ENCODE measurements at places on chromosomes 16 and 17.

DNA sequence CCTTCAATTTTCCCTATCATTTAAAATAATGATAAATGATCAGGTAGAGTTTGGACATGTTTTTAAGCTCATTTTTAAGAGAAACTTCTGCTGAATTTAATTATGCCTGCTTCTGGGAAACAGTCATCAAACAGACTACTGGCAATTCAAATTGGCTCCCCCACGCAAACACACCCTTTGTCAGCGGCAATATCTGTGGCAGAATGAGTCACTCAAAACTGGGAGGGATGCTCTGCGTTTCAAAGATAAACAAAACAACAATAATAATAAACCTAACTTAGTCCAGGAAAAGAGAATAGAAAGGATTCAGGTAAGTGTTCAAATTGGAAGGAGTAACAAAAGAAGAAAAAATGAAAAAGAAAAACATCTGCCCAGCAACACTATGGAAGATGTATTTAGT lies 108.1 kb upstream of the ERCC4 start:
- DNase-seq = no peak

DNA sequence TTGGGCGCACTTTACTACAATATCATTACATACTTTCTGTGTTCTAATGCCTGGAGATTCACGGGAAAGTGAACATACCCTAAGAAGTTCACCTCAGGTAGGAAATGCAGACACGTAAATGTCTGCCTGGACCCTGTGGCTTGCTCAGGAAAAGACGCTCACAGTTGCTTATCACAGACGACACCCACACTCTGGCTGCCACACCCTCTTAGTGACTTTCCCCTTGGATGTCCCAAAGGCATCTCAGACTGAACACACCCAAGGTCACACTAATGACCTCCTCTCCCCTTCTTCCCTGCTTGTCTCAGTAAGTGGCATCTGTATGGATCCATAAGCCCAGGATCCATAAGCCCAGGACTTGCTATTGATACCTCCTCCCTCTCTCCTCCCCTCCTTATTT lies 32.6 kb downstream of the CDRT15 start:
- DNase-seq = no peak

GRCh38 chr16:65200857-65201256 lies 79.0 kb upstream of the CDH11 start:
- DNase-seq = no peak

GRCh38 chr16:58459344-58460218 lies 40.4 kb upstream of the NDRG4 start:
- no peak for DNase-seq

- no peak for DNase-seq
These were observed 8.0 kb downstream of the PRSS27 start for GRCh38 chr16:2712063-2712441.

DNA sequence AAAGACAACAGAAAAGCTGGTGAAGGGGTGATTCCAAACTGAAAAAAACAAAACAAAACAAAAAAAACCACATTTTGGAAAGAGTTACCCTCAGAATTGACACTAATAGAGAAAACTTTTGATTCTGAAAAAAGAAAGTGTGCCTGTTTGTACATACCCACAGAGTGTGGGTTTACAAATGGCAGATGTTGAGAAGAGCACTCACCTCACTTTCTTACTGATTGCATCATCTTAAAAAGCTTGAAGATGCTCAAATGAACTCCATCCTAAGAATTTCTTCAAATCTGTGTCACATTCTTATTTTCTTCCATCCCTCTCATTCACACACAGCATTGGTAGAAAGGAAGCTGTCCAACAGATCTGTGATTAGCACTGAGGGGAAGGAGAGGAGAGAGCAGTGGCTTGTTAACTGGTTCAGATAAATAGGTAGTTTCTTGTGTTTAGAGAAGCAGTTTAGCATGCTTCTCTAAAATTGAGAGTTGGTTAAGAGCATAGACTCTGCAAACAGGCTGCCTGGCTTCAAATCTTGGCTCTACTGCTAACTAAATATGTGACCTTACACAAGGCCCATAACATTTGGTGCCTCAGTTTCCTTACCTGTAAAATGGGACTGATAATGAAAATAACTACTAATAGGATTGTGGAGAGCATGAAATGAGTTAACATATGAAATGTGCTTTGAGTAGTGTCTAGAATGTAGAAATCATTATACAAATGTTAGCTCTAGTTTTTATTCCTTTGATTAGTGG lies 6.9 kb downstream of the GNAO1 start:
- DNase-seq = no peak

GRCh38 chr17:47937941-47938340 lies 3.4 kb upstream of the PNPO start:
- DNase-seq = no peak

GRCh38 chr17:56142325-56142724 lies 10.9 kb upstream of the ANKFN1 start:
- no peak for DNase-seq

DNA sequence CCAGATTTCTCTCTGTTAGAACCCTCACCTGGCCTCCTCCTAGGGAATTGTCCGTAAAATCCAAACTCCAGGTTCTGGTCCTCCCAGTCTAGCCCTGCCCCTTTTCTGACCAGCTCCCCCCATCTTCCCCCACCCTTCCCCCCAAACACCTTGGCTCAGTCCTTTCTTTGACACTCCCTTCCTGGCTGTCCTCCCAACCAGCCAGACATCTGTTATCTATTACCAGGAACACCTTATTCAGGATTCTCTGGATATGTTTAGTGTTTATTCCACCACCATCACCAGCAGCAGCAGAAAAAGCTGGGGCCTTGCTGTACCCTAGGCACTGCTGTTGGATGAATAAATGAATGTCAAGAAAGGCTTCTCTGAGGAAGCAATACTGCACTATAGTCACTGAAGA lies 4.0 kb upstream of the CMTM3 start:
- DNase-seq = no peak

DNA sequence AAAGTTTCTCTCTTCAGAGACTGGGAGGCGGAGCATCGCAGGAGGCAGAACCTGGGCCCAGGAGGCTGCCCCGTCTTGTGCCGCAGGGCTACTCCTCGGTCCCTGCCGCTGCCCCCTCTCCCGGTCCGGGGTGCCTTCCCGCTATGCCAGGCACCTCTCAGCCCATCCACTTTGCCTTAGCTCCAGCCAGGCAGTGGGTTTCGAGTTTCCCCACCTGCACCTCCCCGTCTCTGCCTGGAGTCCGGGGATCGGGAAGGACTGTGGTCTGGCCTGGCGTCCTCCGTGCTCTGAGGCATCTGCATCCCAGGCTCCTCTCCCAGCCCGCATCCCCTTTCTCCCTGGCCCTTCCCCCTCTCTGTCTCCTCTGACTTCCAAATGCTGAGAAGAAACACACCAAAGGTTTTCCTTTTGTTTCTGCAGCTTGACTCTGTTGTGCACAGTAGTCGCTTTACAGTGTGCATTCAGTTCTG lies 26.8 kb upstream of the PIK3R6 start:
- no peak for DNase-seq

DNA sequence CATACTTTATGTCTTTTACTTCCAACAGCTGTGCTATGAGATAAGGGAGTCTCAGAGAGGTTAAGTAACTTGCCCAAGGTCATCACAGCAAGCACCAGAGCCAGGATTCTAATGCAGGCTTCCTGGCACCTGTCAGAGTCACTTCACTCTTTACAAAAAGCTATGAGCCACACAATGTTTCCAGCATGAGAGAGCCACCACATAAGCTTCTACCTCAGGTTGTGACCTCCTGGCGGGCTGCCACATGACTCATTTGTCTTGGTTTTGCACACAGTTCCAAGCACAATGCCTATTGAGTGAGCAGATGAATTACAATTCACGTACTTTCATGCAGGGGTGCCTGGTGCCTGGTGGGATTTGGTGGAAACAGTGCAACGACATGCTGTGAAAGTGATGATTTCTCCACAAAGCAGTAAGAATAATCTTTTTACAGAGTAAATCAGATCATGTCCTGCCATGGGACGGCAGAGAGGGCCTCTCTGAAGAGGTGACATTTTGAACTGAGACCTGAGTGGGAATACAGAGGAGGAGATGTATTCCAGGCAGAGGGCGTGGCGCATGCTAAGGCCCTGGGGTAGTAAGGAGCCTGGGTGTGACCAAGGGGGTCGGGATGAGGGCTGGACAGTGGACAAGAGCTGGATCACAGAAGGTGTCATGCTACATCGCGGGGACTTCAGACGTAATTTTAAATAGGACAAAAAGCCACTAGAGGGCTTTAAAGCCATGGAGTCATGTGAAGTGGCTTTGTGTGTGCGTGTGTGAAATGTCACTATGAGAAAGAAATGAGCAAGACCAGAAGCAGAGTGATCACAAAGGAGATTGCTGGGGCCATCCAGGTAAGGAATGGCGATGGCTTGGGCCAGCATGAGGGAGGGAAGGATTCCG lies 53.4 kb downstream of the CACNG3 start:
- DNase-seq = no peak

DNA sequence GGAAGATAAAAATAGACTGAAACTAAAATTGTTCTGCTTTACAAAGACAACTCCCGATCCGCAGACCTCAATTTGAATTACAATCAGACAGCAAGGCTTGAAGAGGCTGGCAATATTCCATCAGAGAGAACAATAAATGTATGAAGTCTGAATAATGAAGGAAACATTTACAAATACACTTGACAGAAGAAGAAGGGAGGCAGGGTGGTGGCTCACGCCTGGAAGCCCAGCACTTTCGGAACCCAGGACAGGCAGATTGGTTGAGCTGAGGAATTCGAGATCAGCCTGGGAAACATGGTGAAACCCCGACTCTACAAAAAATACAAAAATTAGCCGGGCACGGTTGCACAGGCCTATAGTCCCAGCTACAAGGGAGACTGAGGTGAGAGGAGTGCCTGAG lies 14.6 kb downstream of the ODF4 start:
- no peak for DNase-seq

DNA sequence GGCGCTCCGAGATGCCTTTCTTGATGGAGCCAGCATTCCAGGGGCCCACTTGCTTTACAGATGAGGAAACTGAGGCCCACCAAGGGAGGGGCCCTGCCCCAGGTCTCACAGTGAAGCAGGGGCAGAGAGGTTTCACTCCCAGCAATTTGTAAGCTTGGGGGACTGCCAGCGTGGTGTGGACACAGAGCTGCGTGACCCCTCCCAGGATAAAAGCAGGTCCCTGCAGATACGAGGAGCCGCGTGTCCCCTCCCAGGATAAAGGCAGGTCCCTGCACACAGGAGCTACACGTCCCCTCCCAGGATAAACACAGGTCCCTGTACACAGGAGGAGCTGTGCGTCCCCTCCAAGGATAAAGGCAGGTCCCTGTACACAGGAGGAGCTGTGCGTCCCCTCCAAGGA lies 11.7 kb downstream of the JPH3 start:
- DNase-seq = no peak

DNA sequence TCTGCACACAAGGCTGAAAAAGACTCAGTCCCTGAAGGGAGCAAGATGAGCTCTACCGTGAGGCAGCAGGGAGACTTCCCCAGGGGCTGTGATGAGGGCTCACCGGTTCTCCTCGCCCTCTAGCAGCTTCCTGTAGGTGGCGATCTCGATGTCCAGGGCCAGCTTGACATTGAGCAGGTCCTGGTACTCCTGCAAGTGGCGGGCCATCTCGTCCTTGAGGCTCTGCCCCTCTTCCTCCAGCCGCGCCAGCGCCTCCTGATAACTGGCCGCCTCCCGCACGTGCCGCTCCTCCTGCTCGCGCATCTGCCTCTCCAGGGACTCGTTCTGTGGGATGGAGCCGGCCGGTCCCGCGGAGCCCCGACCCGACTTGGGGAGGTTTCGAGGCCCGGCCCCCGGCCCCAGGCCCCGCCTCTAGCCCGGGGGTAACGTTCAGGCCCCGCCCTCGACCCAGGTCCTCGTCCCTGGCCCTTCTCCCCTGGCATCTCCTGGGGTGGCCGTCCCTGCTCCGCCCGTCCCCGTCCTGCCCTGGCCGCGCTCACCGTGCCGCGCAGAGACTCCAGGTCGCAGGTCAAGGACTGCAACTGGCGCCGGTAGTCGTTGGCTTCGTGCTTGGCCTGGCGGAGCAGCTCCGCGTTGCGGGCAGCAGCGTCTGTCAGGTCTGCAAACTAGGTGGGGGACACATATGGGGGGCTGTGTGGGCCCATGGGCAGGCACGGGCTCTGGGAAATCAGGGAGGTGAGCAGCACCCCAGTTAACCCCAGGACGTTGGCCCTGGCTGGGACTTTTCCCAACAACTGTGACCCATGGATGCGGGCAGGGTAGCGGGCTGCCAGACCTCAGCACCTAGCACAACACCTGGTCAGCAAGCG lies 3.9 kb downstream of the GFAP start:
- peak; percentile 53 for DNase-seq

DNA sequence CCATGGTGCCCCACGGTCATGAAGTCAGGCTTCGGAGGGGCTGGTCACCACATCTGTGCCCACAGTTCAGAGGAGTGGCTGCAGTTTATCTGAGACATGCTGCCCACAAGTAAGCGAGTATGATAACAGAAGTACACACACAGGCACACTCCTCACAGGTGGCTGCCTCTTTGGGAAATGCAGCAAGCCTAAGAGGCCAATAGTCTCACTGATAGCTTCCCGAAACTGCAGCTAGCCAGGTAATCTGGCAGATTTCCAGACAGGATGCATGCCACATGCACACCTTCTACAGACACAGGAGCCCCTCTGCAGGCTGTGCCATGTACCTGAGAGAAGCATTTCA lies 12.6 kb upstream of the GFOD2 start:
- no peak for DNase-seq

GRCh38 chr17:4541328-4542002 lies 13.7 kb downstream of the MYBBP1A start:
- DNase-seq = no peak

- peak; percentile 12 for DNase-seq
These were observed 7.9 kb upstream of the MFSD6L start for GRCh38 chr17:8806926-8807550.

DNA sequence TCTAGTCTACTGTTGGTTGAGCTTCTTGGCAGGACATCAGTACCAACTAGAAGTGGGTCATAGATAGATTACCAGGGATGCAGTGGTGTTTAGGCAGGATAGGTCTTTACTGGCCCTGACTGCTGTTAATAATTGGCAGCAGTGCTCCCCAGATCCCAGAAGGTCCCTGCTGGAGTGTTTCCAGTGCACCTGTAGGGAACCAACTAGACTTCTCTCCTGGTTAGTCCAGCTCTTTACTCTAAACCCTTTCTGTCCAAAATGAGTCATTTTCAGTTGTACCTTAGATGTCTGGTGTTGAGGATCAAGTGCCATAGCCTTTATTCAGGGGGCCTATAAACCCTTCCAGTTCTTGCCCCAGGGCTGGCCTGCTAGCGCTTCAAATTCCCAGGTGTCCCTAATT lies 8.7 kb downstream of the POLR2C start:
- DNase-seq = no peak

DNA sequence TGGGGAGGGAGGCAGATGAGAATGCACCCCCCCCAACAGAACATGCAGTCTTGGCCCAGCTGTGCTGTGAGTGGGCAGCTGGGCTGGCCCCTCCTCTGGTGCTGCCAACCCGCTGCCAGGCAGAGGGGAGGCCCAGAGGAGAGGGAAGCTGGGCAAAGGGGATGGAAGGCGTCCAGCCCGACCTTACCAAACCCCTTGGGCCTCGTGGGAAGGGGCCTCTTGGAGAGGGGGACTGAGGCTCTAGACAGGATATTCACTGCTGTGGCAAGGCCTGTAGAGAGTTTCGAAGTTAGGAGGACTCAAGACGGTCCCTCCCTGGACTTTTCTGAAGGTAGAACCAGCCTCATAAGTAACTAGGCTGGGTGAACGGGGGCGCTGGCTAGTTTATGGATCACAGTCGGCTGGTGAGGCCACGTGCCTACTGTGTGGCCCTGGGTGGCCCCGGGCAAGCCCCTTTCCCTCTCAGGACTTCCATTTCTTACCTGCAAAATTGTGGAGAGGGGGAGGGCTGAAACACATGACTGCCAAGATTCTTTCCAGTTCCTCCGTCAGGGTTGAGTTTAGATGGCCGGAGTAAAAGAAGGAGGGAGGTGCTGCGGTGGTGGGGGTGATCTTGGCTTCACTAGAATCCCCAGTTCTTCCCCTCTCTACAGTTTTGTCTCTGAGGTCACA lies 857 bp upstream of the STAT5A start:
- DNase-seq = peak; percentile 43

GRCh38 chr17:72236980-72237633 lies 116.3 kb downstream of the SOX9 start:
- DNase-seq = no peak

Measured in CD4-positive, alpha-beta T cell treated with Interleukin-15 for 4 hours (primary cell).